ENCODE measurements at places on chromosomes 6 and 20. TPM values are rescaled to one million over a fixed set of nuclear protein-coding genes. Genes with fewer than 3 reads are reported as not detected.

DNA sequence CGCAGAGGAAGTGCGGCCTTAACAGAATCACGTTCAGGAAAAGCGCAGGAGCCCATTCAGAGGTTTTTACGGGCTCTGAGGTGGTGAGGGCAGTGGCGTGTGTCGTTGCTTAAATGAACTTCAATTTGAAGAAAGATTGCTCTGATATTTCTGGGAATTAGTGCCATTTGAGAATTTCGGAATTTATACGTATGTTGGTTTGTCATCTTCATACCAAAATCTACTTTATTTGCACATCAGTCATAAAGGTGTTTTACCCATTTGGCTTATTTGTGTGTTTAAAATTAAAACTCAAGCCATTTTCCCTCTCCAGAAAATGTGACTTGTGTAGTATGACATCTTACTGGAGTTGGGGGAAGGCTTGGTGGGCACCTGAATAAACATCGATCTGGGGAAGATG, 48.1 kb upstream of the TULP4 start:
- DNase-seq: no peak

SNAP91 gene
- polyA plus RNA-seq: not detected

- no peak for DNase-seq
Measured at GRCh38 chr20:56928007-56928406, 298.9 kb downstream of the TFAP2C start.

GRCh38 chr6:72401865-72402264, 220.0 kb upstream of the KCNQ5 start:
- DNase-seq: no peak

- DNase-seq: no peak
Measured at GRCh38 chr6:40588480-40588879, 1.3 kb upstream of the LRFN2 start.

DNA sequence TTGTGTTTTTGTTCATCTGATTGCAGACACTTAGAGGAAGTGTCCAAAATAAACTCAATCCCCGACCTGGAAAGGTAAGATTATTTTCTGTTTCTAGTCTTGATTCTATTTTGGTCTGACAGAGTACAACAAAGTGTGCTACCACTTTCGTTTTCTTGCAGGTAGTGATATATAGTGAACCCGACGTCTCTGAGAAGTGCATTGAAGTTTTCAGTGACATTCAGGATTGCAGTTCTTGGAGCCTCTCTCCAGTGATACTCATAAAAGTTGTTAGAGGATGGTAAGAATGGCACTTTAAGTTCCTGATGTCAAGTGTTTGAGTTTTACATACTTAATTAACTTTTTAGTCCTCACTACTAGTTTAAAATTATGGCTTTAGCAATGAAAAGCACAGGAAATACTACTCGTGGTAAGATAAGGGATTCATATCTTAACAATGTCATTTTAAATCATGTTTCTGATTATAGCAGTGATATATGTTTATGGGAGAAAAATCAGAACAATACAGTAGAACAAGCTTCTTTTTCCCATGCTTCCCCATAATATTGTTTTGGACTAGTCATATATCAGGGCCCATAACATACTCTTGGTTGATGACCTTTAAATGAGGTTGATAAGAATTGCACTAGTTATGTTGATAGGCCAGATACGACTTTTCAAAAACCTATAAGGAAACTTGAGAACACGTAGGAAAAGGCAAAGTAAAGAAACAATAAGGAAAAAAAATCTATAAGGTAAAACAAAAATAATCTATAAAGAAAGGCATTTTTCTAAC, 104.0 kb downstream of the RTN4IP1 start:
- no peak for DNase-seq

DNA sequence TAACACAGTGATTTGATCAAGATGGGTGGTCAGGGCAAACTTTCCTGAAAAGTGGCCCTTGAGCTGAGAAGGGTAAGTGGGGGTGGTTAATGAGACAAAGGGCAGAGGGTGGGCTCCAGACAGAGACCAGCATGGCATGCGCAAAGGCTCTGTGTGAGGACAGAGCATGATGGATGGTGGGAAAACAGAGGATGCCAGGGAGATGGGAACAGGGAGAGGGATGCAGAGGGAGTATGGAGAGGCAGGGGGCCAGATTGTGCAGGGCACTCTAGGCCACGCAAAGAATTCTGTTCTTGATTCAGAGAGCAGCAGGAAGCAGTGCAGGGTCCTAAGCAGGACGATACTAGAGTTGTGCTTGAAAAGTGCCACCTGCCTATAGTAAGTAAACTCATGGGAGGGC, 394.4 kb downstream of the BTBD9 start:
- DNase-seq: no peak

SASH1 gene
- not detected for polyA plus RNA-seq

GRCh38 chr6:52876056-52876787, 33.3 kb downstream of the GSTA3 start:
- DNase-seq: no peak

HCK gene
- polyA plus RNA-seq: 16.5 TPM

ZNF165 gene
- polyA plus RNA-seq: 5.0 TPM
